Mesangial cell (primary cell): ENCODE measurements at places on chromosomes 1 and 21. TPM values are rescaled to one million over a fixed set of nuclear protein-coding genes. Genes with fewer than 3 reads are reported as not detected.

The ARHGEF16 gene
- 8.6 and 17.7 TPM in 2 replicates for total RNA-seq

The PKP1 gene
- 0.76 and 1.6 TPM in 2 replicates for total RNA-seq

The LMO4 gene
- total RNA-seq, result 28.8 and 35.6 TPM in 2 replicates

The OR10J1 gene
- not detected in 2 replicates for total RNA-seq

The GNAT2 gene
- total RNA-seq, result 0.16 TPM in 1 of 2 replicates, not detected in the other

The TNFSF4 gene
- 3.7 and 4.6 TPM in 2 replicates for total RNA-seq

The OR2T29 gene
- not detected in 2 replicates for total RNA-seq

The BNIPL gene
- 0.33 TPM in 1 of 2 replicates, not detected in the other for total RNA-seq

The GPR52 gene
- total RNA-seq, result 0.51 TPM in 1 of 2 replicates, not detected in the other

The FMO3 gene
- total RNA-seq, result 0.13 TPM in 1 of 2 replicates, not detected in the other

The SLC22A15 gene
- total RNA-seq, result 0.81 and 3.0 TPM in 2 replicates

The IQCC gene
- total RNA-seq, result 1.0 and 3.6 TPM in 2 replicates

The ILDR2 gene
- total RNA-seq, result 1.3 and 4.4 TPM in 2 replicates
